Activated gamma-delta T cell treated with Interleukin-2 at 50 U/mL for 16 hours (primary cell): ENCODE measurements at places on chromosomes 4 and X.

- no peak for DNase-seq
Observed at GRCh38 chrX:132015875-132016274, 7.2 kb upstream of the STK26 start.

DNA sequence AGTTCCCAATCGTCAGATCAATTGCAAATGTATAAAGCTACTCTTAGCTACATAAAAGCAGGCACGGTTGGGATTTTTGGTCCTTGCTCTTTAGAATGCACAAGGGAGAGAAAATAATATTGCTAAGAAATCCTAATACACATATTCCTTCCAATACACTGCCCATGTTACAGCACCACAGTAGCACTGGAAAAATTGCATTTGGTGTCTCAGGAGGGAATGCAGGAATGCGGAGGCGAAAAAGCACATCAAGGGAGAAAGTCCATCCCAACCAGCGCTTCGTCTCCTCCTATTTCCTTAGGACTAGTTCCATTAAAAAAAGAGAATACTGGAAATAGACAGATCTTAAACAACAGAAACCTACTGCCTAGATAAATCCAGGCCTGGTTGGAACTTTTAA lies 23.9 kb downstream of the ADGRA3 start:
- DNase-seq: no peak

DNA sequence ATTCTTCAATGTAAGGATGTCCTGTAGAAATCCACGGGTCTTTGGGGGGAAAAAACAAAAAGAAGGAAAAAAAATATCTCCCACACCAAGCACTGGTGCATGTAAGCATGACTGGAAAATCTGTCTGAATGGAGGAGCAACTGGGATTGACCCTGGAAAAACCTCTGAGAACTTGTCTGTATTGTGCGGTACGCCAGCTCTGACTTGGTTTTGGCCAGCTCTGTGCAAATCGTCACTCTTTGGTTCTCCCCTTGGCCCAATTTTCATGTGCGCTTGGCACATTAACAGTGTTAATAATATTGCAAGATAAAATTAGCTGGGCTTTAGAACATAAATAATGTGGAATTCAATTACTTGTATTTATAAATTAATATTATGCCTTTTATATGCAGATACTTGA lies 231.2 kb upstream of the HAND2 start:
- no peak for DNase-seq

DNA sequence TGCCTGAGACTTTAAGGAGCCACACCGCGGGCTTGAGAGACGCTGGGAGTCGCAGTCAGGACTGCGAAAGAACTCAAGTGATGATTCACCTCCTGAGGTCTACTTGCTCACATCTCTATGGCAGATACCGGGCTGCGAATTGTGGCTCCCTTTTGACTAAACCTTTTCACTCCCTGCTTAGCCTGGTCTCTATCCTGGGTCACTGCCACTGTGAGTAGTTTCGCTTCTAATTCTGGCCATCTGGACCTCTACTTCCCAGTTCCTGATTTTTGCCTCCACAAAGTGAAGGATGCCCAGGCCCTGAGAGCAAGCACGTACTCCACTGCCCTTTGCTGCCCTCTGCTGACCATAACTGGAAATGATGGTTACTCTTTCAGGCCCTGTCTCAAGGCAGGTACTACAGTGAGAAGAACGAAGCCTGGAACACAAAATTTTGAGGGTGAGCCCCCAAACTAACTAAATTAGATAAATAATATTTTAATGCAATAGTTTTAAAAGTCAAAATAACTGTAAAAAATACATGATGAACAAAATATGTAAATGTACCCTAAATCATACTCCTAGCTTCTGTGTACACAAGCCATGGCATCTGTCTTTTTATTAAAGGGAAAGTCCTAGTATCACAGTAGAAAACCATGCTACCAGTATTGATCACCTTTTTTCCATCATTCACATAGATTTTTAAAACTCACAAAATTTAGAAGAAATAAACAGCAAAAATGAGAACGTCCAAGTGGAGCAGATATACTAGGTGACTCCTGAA lies 16.7 kb downstream of the MAD2L1 start:
- DNase-seq: peak; percentile 74

DNA sequence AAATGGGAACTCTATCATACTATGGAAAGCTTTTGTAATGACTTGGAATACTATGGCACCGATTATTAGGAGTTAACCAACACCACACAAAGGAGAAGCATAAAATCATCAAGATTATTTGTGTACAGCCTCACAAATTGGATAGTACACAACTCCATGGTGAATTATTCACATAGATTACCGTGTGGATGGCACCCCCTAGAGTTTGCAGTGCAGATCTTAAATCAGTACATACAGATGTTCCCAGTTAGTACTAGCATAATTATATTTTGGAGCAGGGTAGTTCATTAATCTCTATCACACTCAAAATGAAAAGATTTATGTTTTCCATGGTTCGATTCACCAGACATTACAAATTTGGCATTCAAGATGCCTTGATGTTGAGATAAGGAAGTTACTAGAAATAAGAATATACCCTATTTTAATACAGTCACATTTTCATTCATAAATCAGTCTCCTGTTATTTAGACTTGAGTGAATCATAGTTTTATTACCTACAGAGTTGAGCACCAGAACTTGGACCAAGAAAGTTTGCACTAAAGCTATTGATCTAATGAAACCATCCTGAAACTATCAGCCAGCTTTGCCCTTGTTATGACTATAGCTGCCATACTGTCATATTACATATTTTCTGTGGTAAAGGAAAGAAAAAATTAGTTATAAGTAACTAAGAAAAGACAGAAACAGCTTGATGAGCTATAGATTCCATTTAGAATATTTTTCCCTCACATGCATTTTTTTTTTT lies 531.8 kb downstream of the GLUD2 start:
- DNase-seq: no peak

- DNase-seq: no peak
Observed at GRCh38 chr4:6258741-6259140, 10.9 kb upstream of the WFS1 start.

- DNase-seq: no peak
Observed at GRCh38 chr4:83238393-83239248, 46.0 kb downstream of the COQ2 start.

DNA sequence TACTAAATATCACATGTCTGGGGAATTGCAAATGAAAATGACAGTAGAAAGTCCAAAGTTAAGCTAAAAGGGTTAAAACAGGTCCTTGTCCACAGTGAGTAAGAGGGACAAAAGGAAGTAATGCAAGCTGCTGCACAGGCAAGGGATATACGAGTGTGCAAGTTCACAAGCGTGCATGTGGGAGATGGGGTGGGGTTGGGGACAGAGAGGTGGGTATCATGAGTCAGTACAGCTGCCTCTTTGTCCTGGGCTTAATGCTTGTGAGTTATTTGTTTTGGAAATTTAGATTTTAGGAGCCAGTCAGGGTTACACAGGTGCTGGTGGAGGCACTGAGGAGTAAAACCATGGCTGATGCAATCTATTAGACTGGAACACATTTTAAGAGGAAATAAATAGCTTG lies 3.3 kb upstream of the GPRASP2 start:
- no peak for DNase-seq

- DNase-seq: no peak
Observed at GRCh38 chr4:47490550-47490949, 5.5 kb downstream of the ATP10D start.

- DNase-seq: no peak
Observed at GRCh38 chrX:8890794-8891193, 89.6 kb upstream of the FAM9A start.

- no peak for DNase-seq
Observed at GRCh38 chr4:151540728-151541388, 131.9 kb downstream of the FHIP1A start.

DNA sequence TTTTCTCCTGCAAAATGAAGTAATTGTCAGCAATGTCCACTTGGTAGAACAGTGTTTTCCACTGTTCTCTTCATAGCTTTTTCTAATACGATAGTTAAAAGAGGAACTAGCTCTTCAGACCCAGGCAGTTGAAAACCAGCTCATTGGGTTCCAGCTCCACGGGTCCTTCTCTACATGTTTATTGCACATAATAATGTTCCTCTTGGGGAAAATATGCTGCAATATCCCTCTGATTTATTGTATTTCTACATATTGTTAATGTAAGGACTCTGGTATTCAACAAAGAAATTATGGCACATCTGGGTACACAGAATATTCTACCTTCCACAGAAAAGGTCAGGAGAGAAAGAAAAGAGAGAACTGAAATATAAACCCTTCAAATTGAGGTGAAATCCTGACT lies 473.4 kb downstream of the TRIML1 start:
- no peak for DNase-seq

- DNase-seq: no peak
Observed at GRCh38 chr4:187370918-187371317, 624.7 kb upstream of the ZFP42 start.

- DNase-seq: no peak
Observed at GRCh38 chrX:50372966-50373365, 97.7 kb downstream of the DGKK start.

DNA sequence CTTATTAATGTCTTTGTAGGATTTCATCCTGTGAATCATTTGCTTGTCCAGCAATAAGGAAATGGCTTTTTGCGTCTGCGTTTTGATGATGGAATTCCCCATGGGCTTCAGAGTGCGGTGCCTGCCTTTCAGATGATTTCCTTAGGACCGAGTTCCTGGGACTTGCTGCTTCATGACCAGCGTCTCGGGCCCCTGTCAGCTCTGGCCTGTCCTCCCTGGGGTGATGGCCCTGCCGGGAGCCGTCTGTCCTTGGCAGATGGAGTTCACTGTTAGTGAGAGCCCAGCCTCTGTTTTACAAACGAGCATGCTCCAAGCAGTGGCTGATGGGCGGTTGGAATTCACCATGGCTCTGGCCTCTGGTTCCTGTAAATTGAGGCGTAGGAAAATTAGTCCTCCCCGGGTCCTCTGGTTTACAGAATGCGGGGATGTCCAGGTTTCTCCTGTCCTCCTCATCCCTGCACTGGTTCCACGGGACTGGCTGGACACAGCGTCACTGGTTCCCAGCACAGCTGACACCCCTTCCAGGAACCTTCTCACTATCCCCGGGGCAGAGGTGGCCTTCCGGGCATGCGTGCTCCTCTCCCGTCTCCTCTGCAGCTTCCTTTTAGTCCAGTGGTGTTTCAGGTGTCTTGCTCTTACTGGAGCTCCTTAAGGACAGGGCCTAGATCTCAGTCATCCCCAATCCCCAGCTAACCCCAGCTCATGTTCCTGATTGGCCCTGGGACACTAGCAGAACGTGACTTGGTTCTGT lies 34.9 kb downstream of the TBC1D14 start:
- no peak for DNase-seq
